ENCODE measurements at places on chromosomes 7 and 10.

DNA sequence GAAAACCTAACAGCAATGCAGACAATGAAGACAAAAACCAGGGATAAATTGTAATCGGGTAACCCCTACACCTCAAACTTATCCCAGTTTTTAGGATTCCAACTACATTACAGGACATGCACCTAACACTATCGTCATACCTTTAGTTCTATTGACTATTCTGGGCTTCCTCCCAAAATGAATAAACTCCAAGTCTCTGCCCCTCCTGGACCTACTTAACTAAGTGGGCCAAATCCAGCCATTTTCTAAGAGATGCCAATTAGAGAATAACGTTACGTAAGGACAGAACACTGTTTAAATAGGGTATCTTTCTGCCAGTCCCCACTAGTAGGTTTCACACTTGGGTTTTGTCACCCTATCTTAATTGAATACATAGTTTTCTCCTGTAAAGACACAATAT lies 253.1 kb upstream of the MKLN1 start:
- no peak for DNase-seq

DNA sequence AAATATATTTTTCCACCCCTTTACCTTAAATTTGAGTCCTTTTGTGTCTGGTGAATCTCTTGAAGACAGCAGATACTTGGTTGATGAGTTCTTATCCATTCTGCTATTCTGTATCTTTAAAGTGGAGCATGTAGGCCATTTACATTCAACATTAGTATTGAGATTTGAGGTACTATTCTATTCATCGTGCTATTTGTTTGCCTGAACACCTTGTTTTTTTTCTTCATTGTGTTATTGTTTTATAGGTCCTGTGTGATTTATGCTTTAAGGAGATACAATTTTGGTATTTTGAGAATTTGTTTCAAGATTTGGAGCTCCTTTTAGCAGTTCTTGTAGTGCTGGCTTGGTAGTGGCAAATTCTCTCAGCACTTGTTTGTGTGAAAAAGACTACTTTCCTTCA lies 29.9 kb downstream of the GDI2 start:
- DNase-seq: no peak

- no peak for DNase-seq
Measured at GRCh38 chr7:26233902-26234511, 32.5 kb downstream of the CBX3 start.

- DNase-seq: no peak
Measured at GRCh38 chr7:121620206-121620605, 224.1 kb upstream of the FAM3C start.

DNA sequence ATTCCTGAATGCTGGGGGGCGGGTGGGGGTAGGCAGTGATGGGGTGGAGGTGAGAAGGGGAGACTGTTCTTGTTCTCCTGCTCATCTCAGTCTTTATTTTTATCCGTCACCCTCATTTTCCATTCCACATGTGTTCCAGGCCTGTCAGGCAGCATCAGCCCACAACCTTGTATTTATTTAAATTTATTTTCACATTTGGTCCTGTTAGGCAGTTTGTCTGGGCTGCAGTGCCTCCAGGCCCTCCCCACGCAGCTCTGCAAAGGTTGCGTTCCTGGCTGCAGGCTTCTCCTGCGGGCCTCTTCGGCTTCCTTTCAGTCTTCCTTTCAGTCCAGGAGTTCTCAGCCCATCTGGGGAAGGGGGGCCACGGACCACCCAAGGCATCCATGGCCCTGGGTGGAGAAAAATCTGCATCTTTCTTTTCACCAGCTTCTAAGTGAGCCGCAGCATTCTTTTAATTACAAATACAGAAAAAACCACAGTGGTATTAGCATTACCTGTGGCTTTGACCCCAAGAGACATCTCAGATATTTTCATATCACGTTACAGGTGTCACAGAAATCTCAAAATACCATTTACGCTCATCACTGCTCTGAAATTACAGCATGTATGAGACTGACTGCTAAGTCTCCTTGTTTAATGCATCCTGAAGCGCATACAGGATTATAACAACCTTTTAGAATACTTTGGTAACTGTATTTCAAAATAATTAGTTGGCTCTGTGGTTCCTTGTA lies 94.0 kb downstream of the C10orf105 start:
- DNase-seq: no peak

- DNase-seq: no peak
Measured at GRCh38 chr7:2476298-2476697, at the start of gene GRIFIN. Gene GRIFIN, minus strand, starts transcription at chr7:2476398. Its CDS starts 15 bp downstream, at chr7:2476383.

GRCh38 chr7:1562597-1563051 lies 6.6 kb upstream of the TMEM184A start:
- DNase-seq: peak; percentile 47

DNA sequence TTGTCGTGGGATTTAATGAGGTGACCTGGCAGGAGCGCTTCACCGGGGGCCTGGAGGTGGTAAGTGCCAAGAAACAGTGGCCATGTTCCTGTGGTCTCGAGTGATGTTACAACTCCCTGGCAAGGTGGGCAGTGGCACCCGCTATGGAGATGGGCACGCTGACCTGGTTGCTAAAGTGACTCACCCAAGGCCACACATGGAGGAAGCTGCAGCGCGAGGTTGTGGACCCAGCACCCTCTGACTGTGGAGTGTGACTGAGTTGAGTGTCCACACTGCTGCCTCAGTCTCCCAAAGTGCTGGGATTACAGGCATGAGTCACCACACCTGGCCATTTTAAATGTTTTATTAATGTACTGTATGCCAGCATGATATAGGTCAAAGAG lies 73.2 kb downstream of the RGS10 start:
- DNase-seq: no peak

DNA sequence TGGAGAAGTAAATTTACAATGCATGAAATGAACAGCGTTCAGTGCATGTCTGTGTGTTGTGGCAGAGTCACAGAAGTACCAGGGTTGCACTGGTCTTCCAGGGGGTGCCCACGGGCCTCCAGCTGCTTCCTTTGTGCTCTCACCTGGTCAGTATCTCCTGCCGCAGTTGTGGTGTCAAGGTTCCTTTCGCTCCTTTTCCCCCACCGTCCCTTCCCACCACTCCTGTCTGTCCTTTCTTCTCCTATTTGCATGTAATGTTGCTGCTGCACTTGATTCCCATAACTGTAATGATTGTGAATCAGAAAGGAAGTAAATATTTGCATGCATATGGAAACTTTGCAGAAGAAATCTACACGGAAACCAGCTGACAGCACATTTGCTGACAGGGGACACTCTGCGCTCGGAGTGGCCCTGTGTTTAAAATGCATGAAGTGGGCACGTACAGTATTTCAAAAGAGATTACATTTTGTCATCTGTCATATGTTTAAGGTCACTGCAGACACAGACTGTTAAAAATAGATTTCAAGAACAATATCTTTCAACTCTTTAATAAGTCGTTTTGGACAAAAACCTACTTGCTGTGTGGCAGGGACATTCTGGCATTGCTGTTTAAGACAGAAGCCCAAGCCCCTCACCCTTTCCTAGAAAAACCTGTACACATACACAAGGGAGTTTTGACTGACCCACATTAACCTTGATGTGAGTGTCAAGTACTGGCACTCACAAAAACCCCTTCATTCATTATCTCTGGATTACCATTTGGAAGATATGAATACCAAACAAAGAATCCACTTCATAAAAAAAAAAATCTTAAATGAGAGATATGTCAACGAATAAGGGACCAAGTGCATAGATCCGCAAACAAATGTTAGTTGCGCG lies 336.7 kb upstream of the KLF6 start:
- no peak for DNase-seq

DNA sequence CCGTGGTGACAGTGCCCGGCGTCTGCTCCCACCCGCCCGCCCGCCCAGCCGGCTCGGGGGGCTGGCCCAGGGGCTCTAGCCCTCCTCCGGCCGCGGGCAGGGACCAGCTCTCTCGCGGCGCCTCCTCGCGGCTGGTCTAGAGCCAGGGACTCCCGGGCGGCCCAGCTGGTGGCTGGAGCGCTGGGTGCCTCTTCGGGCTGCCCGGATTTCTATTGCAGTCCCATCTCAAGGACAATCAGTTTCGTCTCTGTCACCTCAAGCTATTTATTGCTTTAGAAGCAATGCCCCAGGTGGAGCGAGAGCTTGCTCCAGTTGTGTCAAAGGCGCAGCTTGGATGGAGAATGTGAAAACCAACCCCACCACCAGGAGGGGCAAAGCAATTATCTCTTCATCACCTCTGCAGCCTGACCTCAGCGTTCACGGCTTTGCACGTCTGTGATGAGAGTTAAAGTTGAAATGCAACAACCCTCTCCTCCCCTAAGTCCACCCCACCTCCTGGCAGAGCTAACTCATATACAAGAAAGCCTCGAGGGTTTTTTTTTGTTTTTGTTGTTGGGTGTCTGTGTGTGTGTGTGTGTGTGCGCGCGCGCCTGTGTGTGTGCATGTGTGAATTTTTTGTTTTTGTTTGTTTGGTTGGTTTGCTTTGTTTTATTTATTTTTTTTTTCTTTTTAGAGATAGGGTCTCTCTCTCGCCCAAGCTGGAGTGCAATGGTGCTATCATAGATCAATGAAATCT lies at the start of gene ITGA8:
Gene ITGA8 (minus strand): TSS at position 24 of the 736 bp plus-strand sequence. CDS start 151 bp downstream, outside the sequence.
- DNase-seq: no peak

DNA sequence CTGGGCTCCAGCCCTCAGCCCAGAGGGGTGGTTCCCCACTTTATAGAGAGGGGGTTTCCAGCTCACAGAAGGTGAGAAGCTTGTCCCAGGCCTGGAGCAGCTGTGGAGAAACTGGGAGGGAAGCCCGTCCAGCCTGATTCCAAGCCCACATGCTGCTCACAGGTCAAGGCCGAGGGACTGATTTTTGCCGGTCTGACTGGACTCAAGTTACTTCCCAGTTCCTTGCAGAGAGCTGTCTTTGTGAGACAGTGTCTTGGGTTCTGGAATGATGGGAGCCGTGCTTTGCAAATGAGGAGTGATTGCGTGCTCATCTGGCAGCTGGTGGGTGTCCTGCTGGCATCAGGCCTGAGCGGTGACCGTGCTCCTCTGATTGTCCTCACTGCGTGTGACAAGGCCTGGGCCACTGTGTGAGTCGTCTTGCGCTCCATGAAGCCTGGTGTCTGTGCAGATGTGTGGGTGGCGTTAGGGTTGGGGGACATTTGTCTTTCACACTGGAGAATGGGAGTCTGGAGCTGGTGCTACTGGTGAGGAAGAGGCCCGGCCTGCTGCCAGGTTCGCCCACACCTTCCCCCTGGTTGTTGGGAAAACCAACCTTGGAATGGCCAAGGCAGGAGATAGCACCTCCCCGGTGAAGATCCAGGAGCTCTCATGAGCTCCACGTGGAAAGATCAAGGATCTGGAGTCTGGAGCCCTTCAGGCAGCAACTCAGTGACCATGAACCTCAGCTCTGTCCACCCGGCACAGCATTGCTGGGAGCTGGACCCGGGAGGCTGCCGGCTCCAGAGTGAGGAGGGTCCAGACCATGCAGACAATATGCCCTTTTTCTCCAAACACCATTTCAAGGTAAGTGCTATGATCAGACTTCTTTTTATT lies 129.6 kb downstream of the SMURF1 start:
- DNase-seq: no peak

- no peak for DNase-seq
Measured at GRCh38 chr10:124734311-124735166, 9.6 kb downstream of the FAM53B start.

GRCh38 chr10:77944519-77944918 lies 18.0 kb upstream of the DLG5 start:
- DNase-seq: no peak

GRCh38 chr10:114024876-114025610 lies 18.6 kb upstream of the ADRB1 start:
- DNase-seq: peak; percentile 32

GRCh38 chr10:114173603-114173920 lies 441 bp downstream of the CCDC186 start:
- DNase-seq: no peak

- DNase-seq: no peak
Measured at GRCh38 chr10:8316284-8316683, 261.8 kb downstream of the GATA3 start.

GRCh38 chr7:40865441-40866233 lies 730.8 kb downstream of the SUGCT start:
- DNase-seq: no peak

- peak; percentile 42 for DNase-seq
Measured at GRCh38 chr10:25226775-25227682, 52.2 kb downstream of the GPR158 start.

- no peak for DNase-seq
Measured at GRCh38 chr10:78700413-78700812, 368.4 kb upstream of the ZMIZ1 start.

GRCh38 chr7:39952374-39952773 lies 2.3 kb downstream of the CDK13 start:
- no peak for DNase-seq

DNA sequence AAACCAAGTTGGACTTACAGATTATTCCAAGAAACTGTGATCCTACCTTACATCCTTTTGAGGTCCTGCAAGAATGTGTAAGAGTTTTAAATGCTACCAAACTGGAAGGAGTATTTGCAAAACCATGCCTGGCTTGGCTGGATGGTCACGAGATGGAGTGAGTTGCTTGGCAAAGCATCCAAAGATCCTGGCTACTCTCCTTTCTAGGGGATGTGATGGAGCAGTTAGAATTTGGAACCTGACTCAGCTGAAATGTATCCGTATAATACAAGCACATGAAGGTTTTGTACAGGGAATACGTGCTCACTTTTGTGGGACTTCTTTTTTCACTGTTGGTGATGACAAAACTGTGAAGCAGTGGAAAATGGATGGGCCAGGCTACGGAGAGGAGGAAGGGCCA lies 13.3 kb upstream of the SYPL1 start:
- DNase-seq: no peak

DNA sequence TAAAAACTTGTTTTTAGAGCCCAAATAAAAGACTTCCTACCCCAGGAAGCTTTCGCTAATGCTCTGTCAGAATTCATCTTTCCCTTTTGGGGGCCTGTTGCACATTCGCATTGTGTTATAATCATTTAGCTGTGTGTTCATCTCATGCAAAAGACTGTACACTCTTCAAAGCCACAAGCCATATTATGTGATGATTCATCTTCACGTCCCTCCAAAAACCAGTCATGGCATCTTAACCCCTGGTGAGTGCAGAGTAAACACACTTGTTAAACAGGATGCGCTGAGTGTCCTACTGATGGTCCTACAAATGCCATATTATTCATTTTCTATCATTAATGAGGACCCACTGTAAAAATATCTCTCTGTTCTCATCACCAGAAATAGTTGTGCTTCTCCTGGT lies 235.4 kb downstream of the KIAA1217 start:
- peak; percentile 26 for DNase-seq

GRCh38 chr7:78197447-78197846 lies 398.9 kb downstream of the PHTF2 start:
- no peak for DNase-seq

DNA sequence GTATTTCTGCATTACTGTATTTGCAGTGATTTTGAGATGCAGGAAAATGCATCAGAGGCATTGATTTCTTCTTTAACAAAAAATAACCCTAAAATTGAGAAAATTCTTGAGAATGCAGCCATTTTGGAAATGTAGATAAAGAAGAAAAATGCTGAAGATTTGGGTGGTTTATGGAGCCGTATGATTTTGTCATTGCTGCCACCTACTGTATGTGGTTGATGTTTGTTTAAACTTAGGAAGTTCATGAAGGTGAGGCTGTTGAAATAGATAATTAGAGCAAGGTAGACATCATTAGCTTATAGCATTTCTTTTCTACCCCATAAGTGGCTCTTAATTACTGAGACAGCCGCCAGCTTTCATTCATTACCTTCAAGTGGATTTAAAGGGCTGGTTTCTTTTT lies 92.1 kb upstream of the SAMD8 start:
- peak; percentile 45 for DNase-seq
